Nucleus accumbens (tissue), 56 donors: ENCODE measurements at places on chromosomes 12 and 14.
A peak's percentile ranks its signal among the peaks of the same experiment; 100 is the strongest.

- DNase-seq: no peak
Measured at GRCh38 chr12:8658346-8658745, 4.3 kb downstream of the MFAP5 start.

DNA sequence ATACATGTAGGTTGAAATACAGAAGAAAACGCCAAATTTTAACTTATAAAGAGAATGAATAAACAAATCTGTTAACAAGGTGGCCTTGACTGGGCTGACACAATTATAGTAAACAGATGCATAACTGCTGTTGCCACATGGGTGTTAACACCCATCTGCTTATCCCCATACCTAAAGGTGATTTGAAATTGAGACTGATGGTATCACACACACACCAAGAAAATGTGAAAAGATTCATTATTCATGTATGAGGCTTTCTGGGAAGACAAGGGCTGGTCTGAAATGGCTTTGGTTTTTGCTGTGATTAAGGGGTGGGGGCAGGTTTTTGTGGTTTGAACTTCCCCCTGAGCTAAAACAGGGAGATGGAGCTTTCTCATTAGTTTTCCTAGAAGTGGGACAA is 156.6 kb downstream of the SYT10 start:
- no peak for DNase-seq

DNA sequence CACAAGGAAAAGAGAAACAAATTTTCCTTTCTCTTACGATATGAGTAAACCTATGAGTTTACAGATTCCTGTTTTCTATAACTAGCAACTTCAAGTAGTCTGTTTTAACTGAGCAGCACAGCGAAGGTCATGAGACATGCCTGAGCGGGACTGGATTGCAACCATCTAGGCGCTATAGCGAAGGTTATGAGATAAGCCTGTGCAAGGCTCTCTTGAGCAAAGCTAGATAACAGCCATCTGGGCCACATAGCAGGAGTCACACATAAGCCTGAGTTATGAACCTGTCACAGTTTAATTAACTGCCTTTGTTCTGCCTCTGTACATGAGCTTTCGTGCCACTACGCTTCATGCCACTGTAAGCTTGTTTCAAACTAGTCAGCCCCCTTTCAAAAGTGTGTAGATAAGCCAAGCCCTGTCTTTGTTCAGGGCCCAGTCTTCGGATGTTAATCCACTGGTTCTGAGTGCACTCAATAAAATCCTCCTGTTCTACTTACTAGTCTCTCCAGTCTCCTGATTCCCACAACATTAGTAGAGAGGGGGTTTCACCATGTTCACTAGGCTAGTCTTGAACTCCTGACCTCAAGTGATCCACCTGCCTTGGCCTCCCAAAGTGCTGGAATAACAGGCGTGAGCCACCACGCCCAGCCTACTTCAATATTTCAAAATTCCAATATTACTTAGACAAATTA is 47.1 kb downstream of the SEC23A start:
- DNase-seq: no peak

DNA sequence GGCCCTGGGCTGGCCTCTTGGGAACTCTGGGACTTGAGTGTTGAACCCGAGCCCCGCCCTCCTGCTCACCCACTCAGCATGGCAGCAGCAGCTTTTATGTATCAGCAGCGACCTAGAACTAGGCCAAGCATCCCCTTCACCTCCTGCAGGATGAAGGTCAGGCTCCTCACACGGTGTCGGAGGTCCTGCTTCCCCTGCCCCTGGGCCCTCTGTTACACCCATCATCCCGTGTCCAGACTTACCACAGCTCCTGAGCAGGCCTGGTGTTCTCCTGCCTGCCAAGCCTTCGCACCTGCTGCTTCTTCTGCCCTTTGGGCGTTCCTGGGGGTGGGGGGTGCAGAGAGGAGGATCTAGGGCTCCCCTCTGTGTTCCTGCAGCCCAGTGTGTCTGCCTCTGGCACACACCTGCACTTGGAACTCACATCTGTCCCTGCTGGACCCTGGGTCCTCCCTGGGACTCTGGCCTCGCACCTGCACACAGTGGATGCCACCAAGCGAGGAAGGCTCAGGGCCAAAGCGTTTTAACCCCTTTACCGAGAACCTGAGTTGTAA is 80.3 kb downstream of the PAPOLA start:
- no peak for DNase-seq

GRCh38 chr12:104508752-104509446 is 52.2 kb downstream of the CHST11 start:
- no peak for DNase-seq

- no peak for DNase-seq
Measured at GRCh38 chr14:70009961-70010360, 130.7 kb downstream of the SMOC1 start.

GRCh38 chr12:71208053-71208685 is 50.4 kb upstream of the TSPAN8 start:
- no peak for DNase-seq

DNA sequence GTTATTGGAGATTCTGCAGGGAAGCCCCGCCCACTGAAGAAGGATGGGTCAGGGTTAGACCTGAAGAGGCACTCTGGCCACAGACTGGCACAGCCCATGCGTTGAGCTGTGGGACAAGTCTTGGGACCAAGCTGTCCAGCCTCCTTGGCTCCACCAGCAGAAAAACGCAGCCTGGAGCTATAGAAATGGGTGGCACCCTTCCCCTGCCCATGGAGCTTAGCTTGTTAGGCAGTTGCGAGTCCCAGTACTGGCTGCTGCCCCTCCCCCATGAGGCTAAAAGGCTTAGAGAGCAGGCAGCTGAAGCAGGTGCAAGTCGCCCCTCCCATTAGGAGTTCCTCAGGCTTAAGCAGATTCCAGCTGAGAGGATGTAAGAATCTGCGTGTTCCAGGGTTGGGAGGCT is 1124.0 kb upstream of the TMEM132C start:
- no peak for DNase-seq

GRCh38 chr12:1201886-1202285 is 210.9 kb downstream of the ERC1 start:
- DNase-seq: no peak

DNA sequence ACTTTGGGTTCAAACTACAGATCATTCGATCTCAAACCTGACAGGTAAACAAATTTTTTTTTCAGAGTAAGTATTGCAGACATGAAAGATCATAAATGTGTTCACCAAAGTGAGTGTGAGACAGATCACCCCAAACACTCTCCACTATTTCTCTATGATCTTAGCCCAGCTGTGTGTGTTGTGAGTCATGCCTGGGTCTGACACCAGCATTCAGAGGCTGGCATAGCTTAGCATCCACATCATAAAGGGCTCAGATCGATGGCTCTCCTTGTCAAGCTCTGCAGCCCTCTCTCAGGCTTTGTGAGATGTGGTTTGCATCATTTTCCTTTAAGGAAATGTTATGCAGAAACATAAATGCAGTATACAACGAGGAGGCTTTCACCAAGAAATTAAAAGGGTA is 164.9 kb downstream of the ETV6 start:
- DNase-seq: peak; percentile 36

DNA sequence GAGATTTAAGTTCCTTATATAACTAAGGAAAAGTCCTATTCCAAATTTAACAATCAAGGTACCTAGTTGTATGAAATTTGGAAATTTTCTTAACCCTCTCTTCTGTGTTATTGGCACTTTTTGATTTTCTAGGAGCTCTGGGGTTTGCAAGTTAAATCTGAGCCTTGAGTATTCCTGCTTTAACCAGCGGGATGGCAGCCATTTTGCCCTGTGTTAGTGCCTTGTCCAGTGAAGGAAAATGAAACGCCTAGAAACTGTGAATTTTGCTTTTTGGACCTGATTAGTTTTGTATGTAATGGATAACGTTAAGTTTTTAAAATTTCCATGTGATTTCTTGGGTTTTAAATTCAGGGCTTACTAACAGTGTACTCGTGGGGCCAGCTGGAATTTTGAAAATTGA is 45.1 kb downstream of the DIP2B start:
- DNase-seq: no peak

- no peak for DNase-seq
Measured at GRCh38 chr12:98227162-98227561, 288.2 kb upstream of the TMPO start.

DNA sequence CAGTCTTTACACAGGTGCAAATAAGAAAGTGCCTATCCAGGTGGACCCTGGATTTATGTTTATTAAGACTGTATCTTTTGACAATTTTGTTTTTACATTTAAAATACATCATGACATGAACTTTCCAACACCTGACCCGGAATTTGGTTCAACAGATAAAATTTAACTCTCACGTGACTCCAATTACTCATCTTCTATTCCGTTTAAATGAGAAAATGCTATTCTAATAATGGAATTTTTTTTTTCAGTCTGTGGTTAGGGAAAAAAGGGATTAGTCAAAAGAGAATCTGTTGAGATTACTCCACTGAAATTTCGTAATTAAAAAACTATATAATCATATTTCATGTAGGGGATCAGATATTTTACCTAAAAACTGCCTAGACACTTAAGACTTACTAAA is 11.1 kb downstream of the VPS37B start:
- DNase-seq: no peak

- no peak for DNase-seq
Measured at GRCh38 chr12:78192979-78193378, 362.3 kb downstream of the NAV3 start.

DNA sequence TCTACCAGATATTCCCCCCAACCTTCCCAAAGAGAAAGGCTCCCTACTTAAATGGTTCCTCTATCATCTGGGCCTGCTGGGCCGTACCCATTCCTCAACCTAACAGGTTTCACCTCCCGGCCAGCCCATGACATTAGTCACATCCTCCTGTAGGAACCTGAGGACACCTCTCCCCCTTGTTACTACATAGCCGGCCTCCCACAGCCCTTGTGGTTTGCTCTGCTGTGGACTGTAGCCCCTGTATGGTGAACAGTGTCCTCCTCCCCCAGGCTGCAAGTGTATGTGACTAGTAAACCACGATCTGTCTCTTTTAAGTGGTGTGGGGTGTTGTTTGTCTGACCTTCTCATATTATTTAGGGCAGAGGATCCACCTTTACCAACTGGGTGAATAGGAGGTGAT is 371.7 kb downstream of the RGS6 start:
- no peak for DNase-seq

- DNase-seq: no peak
Measured at GRCh38 chr12:130164216-130164542, 1.9 kb downstream of the FZD10 start.

- DNase-seq: peak; percentile 39
Measured at GRCh38 chr12:109716512-109717389, 3.1 kb downstream of the FAM222A start.

DNA sequence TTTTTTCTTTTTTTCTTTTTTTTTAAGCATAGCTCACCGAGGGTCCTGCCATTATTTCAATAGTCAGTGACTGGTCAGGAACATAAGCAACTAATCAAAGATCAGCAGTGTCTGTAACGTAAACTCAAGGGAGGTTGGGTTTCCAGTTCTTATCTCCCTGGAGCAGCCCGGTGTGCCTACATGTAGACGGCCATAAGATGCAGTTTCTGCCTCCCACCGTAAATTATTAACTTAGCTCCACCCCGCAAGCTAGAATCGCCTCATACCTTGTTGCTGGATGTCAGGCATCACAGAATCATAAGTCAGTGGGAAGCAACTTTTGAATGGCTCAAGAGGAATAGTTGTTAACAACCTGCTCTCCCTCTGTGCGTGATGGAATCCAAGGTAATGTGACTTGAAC is at the start of gene MYO1H:
Gene MYO1H (plus strand): TSS at position 312 of the 400 bp plus-strand sequence. CDS start 61 bp downstream, at position 373.
- DNase-seq: no peak

- DNase-seq: no peak
Measured at GRCh38 chr12:48281811-48282210, 68.9 kb downstream of the ZNF641 start.

GRCh38 chr14:91335191-91336092 is 82.2 kb downstream of the CCDC88C start:
- DNase-seq: no peak

DNA sequence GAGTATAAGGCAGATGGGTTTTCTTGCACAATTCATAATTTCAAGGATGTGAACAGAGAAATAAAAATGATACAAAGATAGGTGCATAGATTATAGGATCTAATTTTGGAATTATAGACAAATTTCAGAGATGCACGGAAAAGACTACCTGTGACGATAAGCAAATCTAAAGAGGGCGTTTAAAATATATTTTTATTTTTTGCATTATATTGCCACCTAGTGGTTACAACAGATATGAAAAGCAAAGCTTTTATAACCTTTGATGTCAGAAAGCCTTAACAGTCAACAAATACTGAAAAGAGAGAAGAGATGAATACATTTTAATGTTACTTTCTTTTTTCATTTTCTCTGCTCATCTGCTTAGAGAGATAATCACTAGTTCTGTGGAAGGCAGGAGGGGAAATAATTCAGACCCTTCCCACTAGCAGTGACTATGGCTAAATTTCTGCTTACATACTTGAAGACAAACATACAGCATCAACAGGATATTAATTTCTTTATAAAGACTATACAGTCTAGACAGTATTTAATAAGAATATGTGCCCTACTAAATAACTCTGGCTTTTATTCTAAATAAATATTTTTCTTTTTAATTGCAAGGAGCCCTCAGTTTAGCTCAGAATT is 46.3 kb downstream of the NTS start:
- DNase-seq: no peak

- DNase-seq: no peak
Measured at GRCh38 chr12:54185919-54186318, 2.9 kb downstream of the SMUG1 start.

DNA sequence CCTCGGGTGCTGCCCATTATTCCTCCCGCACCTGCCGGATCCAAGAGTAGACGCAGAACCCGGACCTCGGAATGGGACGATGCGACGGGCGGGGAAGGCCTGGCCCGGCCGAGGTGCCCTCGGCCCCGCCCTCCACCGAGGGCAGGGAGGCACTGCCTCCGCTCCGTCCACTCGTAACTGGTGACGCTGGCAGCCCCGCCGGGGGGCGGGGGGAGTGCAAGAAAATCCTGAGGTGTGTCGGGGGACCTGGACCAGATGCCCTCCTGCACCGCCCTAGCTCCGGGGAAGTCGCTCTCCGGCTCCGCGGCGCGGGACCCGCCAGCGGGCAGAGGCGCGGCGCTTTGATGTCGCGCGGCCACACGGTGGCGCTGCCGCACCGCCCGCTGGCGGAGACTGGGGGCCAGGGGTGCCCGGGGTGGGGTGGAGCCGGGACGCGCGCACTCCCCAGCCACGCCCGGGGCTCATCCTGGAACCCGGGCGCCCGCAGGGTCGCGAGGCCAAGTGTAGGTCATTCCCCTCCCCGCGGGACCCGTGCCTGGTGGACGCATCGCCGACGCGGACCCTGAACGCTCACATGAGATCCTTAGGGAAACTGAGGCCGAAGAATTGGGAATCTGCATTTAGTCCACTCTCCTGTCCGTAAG is 202.8 kb downstream of the TTC8 start:
- DNase-seq: peak; percentile 17

DNA sequence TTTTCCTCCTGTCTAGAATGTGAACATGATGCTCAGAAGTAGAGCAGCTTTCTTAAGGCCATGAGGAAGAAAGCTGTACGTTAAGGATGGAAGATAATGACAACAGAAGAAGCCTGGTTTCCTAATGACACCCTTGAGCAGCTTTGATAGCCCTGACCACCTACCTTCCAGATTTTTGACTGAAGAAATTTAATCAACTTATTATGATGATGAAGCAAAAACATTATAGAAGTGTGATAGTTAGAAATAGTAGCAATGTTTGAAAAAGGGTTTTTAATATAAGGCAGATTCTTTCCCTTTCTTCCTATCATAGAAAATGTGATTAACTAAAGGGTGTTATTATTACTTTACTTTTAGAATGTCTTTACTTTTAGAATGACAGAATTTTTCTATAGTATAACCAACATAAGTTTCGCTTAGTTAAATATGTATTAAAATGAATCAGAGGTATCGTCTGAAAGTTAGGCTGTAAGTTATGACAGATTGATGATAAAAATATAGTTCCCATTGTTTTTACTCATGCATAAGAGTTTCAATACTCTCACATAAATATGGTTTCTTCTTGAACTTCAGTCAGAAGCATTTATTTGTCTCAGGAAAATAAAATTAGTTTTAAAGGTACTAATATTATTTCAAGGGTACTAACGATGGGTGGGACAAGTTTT is 50.1 kb upstream of the PPFIA2 start:
- DNase-seq: no peak
